ENCODE measurements at places on chromosomes 6 and 20. TPM values are rescaled to one million over a fixed set of nuclear protein-coding genes. Genes with fewer than 3 reads are reported as not detected.

The HSD17B8 gene
- 6.0 TPM for total RNA-seq

The ACTL10 gene
- total RNA-seq, result 2.8 TPM

The MMP24 gene
- total RNA-seq, result 0.23 TPM

The CST2 gene
- total RNA-seq, result not detected

The SPDEF gene
- total RNA-seq, result not detected

The PLN gene
- total RNA-seq, result 6.5 TPM

The DYNLT2 gene
- 0.45 TPM for total RNA-seq

The GABRR1 gene
- total RNA-seq, result not detected

The BPIFB3 gene
- total RNA-seq, result not detected

The SYCP2 gene
- 0.70 TPM for total RNA-seq

The SLC52A3 gene
- not detected for total RNA-seq

The SUMO4 gene
- total RNA-seq, result 0.70 TPM

The DDX43 gene
- 0.15 TPM for total RNA-seq

The GSTA3 gene
- not detected for total RNA-seq

The C20orf202 gene
- not detected for total RNA-seq

The RAET1L gene
- total RNA-seq, result not detected

The DUSP22 gene
- 13.5 TPM for total RNA-seq

The RBPJL gene
- total RNA-seq, result not detected

The BPIFB2 gene
- total RNA-seq, result not detected

The TGM3 gene
- total RNA-seq, result not detected

The PLAGL1 gene
- 12.6 TPM for total RNA-seq

The GZF1 gene
- 38.2 TPM for total RNA-seq

The SAMD3 gene
- 19.0 TPM for total RNA-seq

The SIRPA gene
- 6.0 TPM for total RNA-seq

The DTNBP1 gene
- 7.1 TPM for total RNA-seq

The LY86 gene
- not detected for total RNA-seq

The NMBR gene
- not detected for total RNA-seq

The DDO gene
- 1.7 TPM for total RNA-seq

The CAP2 gene
- total RNA-seq, result 3.2 TPM

The EGFL8 gene
- total RNA-seq, result 0.75 TPM

The RGS17 gene
- 12.7 TPM for total RNA-seq

The SCGN gene
- total RNA-seq, result not detected

The BEND3 gene
- 1.4 TPM for total RNA-seq

The HMGA1 gene
- 14.3 TPM for total RNA-seq

The EYA2 gene
- total RNA-seq, result 0.70 TPM

Measured in smooth muscle cell of the coronary artery (primary cell).